ENCODE measurements at places on chromosomes 7 and 10.

GRCh38 chr7:79376299-79377025 is 77.0 kb downstream of the MAGI2 start:
- no peak for DNase-seq

DNA sequence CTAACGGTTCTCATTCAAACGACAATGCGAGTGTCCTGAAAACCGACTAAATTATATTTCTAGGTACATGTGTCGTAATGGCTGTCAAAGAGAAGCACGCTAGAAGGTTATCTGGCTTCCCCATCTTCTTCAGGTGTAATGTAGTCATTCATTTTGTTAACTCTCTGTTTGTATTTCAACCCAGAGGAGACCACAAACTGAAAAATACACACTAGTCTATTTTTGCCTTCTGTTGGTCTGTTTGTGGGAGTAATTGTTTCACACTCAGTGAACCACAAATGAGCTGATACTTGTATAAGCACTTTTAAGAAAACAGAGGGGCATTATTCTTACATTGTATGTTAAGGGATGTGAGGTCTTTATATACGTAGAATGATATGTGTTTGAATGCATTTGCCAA is 305.9 kb downstream of the GATA3 start:
- no peak for DNase-seq

DNA sequence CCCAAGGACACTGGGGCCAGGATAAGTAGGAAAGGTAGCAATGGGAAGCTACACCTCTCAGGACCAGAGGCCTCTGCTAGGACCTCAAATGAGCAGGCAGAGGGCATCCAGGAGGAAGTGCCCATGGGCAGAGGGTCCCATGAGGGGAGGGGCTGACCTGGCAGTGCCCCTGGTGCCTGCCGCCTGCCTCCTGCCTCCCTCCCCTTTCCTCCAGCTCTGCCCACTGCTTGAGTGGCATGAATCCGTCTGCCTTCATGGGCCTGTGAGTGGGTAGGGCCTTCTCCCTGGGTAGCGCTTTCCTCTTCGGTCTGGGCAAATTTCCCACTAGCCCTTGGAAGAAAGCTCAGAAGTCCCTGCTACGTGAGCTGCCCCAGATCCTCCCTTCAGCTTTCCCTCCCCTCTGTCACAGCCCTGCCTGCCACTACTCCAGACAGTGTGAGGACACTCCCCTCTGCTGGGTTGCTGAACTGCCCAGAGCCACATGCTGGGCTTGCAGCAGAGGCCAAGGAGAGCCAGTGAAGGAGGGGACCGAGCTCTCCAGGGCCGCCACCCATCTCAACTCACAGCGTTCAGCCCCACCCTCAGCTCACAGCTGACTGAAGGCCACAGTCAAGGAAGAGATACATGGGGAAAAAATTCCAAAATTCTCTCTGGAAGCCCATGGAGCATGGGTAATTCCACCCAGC is 141.4 kb downstream of the ARHGAP22 start:
- no peak for DNase-seq

DNA sequence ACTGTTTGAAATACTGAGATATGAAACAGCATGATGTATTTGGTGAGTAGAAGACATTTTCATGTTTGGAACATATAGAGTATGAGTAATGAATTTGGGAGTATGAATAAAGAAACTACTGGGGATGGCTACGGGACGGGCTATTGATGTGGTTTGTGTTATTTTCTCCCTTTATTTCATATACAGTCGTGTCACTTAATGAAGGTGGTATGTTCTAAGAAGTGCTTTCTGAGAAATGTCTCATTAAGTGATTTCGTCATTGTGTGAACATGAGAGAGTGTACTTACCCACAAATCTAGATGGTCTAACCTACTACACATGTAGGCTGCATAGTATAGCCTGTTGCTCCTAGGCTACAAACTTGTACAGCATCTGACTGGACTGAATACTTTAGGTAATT is 106.3 kb downstream of the CCNY start:
- DNase-seq, result no peak

DNA sequence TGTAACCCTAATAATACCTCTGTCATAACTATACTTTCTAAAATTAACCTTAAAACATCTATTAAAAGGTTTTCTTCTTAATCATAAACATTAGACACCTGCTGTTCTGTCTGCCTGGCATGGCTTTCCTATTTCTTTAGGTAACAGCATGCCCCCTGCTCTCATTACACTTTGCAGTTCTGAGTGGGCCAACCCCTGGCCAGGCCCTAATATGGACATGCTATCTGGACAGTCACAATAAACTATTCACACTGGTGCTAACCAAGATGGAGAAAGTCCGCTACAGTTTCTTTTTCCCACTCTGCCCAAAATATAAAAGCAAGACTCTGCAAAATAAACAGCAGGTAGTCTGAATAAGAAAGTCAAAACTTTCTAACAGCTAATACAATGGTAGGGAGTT is 84.0 kb downstream of the ELAPOR2 start:
- no peak for DNase-seq
